Pancreas (tissue), 10 donors: ENCODE measurements at places on chromosomes 2 and 18. TPM values are rescaled to one million over a fixed set of nuclear protein-coding genes. Genes with fewer than 3 reads are reported as not detected.

GRCh38 chr2:218448934-218449333 lies 30.0 kb downstream of the VIL1 start:
- H3K4me3 ChIP-seq, result no peak overlapping the region
- H3K27me3 ChIP-seq, result no peaks in the 10 kb centered on the region
- H3K4me1 ChIP-seq, result no peaks in the 10 kb centered on the region

DNA sequence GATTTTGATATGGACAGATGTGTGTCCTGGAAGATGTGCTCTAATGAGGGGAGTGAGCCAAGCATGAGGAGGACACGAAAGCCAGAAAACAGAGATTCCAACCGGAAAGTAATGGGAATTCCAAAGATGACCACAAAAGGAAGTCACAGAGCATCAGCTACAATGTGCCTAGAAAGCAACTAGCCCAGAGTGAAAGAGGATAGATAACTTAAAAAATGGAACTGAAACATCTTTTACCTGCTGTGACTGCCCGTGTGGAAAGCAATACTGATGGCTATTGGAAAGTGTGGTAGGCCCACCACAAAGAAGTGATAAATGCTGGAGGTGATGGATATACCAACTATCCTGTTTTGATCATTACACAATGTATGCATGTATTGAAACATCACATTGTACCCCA lies 21.6 kb downstream of the DNMT3A start:
- no peak overlapping the region for H3K27ac ChIP-seq
- H3K4me1 ChIP-seq, result no peaks in the 10 kb centered on the region
- H3K27me3 ChIP-seq, result no peaks in the 10 kb centered on the region
- no peak overlapping the region for H3K4me3 ChIP-seq
- H3K36me3 ChIP-seq, result no peaks in the 10 kb centered on the region

GRCh38 chr2:121161272-121161671 lies 123.7 kb downstream of the TFCP2L1 start:
- no peaks in the 10 kb centered on the region for H3K36me3 ChIP-seq
- no peaks in the 10 kb centered on the region for H3K4me1 ChIP-seq
- no peaks in the 10 kb centered on the region for H3K27me3 ChIP-seq
- H3K27ac ChIP-seq, result no peak overlapping the region

DNA sequence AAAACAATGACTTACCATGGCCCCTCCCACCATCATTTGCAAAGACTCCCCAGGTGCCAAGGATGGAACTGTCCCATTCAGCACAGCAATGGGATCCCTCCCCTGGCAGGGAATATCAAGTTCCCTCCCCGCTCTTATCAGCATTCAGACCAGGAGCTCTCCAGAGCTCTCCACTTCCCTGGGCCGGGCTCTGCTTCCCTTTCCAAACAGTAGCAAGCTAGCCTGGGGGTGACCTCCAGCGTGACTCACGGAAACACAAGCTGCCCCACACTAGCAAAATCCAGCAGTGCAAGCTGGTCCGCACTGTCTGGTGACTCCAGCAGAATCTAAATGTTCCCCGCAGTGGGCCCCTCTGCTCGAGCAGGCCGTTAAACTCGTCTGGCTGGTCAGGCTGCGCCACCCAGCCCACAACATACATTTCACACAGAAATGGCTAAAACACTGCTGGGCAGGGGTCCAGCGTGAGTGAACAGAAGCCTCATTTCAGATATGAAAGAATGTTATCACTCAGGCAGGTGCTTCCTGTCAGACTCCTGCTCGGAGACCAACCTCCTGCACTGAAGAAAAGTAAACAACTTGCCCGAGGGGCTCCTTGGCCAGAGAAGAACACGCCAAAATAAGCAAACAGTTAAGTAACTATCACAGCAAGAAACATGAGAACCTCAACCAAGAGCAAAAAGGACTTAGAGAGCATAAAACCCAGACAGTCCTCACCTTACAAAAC lies 33.9 kb downstream of the STAT1 start:
- peak overlapping the region; percentile 0 for H3K27ac ChIP-seq
- no peak for DNase-seq
- H3K4me3 ChIP-seq, result no peak overlapping the region
- H3K27me3 ChIP-seq, result no peaks in the 10 kb centered on the region

DNA sequence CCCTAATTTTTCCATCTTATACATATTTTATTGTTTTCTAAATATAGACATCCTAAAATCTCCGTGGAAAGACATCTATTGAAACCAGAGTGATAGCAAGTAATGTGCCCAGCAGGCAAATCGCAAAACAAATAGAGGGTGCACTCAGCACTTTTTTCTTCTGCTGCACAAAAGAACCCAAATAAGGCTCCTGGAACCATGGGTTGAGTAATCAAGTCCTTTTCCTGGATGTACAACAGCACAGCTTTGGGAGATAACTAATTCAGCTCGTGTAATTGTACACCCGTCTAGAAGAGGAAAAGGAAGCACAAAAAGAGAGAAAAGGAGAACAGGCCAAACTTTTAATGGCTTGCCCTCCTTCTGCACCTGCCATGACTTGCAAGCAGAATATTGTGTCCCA lies 126.9 kb upstream of the TLK1 start:
- no peaks in the 10 kb centered on the region for H3K36me3 ChIP-seq
- H3K4me1 ChIP-seq, result no peaks in the 10 kb centered on the region
- H3K4me3 ChIP-seq, result no peak overlapping the region
- no peak overlapping the region for H3K27ac ChIP-seq
- no peak for DNase-seq

- no peaks in the 10 kb centered on the region for H3K27me3 ChIP-seq
- no peaks in the 10 kb centered on the region for H3K36me3 ChIP-seq
- DNase-seq, result no peak
- H3K4me3 ChIP-seq, result no peak overlapping the region
Measured at GRCh38 chr2:28557389-28558131, 61.7 kb downstream of the PLB1 start.

DNA sequence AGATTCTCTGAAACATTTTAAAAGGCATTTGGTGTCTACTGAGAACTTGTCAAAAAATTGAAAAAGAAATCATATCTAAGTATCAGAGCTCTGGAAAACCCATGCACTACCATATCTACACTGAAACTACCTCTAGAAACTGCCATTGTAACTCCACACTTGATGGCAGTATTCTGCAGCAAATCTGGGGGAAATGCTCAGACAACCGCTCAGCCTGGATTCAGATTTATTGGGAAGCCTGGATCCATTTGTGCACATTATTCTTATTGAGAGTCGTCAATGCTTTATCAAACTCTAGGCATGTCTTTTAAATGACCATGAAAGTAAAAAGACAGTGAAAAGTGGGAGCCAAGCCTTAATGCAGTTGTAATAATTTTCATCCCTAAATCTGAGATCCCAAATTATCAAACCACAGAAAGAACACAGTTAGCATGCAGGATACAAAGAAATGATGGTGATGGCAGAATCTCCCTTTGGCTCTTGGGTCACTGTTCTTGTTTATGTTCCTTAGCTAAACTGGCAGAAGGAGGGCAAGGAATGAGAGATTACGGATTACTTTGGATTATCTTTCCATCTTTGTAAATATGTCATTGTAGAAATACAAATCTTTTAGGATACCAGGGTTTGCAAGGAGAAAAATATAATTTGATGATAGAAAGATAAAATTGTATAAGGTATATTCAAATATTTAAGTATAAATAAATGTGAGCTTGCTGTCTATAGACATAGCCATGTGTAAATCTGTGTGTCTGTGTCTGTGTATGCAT lies 512.1 kb upstream of the SYT4 start:
- H3K27ac ChIP-seq, result no peak overlapping the region
- DNase-seq, result no peak
- no peak overlapping the region for H3K4me3 ChIP-seq
- no peaks in the 10 kb centered on the region for H3K36me3 ChIP-seq
- H3K27me3 ChIP-seq, result no peaks in the 10 kb centered on the region

DNA sequence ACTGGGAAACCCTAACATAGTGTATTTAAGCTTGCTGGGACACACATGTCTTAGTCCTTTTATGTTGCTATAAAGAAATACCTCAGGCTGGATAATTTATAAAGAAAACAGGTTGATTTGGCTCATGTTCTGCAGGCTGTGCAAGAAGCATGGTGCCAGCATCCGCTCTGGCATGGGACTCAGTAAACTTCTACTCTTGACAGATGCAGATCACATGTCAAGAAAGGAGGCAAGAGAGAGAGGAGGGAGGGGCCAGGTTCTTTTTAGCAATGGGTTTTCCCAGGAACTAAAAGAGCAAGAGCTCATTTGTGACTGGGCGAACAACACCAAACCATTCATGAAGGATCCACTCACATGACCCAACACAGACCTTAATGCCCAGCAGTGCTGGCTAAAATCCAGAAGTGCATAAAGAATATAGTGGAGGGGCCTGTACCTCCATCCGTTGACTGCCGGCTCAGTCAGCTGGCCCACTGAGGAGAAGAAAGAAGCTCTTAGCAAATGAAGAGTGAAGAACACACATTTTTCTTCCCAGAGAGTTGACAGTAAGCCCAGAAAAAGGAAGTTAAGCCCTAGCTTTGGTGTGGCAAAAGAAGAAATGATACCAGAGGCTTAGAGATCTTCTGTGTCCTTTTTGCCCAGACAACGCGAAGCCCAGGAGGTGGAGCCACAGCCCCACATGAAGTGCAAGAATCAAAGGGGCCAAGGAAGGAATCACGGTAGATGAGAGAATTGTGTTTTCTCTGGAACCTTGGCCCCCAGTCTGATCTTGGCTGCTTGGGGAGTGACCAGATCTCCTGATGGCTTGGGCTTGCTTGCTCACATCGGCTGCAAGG lies 183.5 kb upstream of the FAM98A start:
- H3K4me1 ChIP-seq, result no peaks in the 10 kb centered on the region
- no peak for DNase-seq
- H3K27me3 ChIP-seq, result no peaks in the 10 kb centered on the region
- H3K27ac ChIP-seq, result no peak overlapping the region
- H3K4me3 ChIP-seq, result no peak overlapping the region
- H3K36me3 ChIP-seq, result no peaks in the 10 kb centered on the region

DNA sequence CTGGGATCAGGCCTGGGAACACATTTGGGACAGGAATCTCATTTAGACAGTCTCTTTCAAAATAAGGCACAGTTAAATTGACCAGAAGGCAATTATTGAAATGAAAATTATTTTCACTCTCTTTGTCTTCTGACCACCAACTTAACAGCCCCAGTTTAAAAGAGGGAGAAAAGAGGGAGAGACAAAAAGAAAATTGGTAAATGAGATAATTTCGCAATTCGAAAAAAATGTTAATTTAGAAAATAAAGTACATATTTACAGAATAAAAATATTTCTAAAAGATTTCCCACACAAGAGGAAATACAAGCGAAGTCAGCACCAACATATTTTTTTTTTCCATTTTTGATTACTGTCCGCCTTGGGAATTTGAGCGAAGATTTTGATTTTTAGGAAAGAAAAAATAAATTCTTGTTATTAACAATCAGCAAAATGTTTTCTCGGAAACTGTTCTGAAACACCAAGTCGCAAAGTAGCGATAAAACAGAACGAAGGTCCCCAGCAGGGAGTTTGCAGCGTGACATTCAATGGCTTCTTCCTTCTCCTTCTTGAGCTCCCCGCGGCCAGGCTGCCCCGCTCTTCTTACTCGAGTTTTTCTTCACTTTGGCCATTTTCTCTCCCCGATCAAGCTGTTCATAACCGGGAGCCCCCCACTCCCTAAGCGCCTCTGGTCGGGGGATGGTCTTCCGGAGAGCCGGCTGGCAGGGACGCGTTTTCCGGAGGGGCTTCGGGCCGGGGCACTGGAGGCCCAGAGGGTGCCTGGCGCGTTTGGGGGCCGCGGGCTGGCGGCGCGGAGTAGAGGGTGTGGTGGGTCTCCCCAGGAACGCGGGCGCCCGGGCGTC lies 5.0 kb downstream of the SP9 start:
- H3K4me1 ChIP-seq, result peaks cover 17% of the 10 kb centered on the region
- peak overlapping the region; percentile 1 for H3K4me3 ChIP-seq
- no peak overlapping the region for H3K27ac ChIP-seq
- H3K27me3 ChIP-seq, result peaks cover 55% of the 10 kb centered on the region

GRCh38 chr18:23538870-23539269 lies 35.6 kb downstream of the RMC1 start:
- DNase-seq, result no peak
- no peak overlapping the region for H3K27ac ChIP-seq
- no peaks in the 10 kb centered on the region for H3K27me3 ChIP-seq
- H3K4me1 ChIP-seq, result no peaks in the 10 kb centered on the region
- peaks cover 95% of the 10 kb centered on the region for H3K36me3 ChIP-seq

- no peaks in the 10 kb centered on the region for H3K27me3 ChIP-seq
- no peak overlapping the region for H3K27ac ChIP-seq
- H3K4me3 ChIP-seq, result no peak overlapping the region
Measured at GRCh38 chr2:173258701-173259100, 96.0 kb upstream of the CDCA7 start.

- no peak overlapping the region for H3K4me3 ChIP-seq
- no peak for DNase-seq
- H3K27ac ChIP-seq, result peak overlapping the region; percentile 52
- no peaks in the 10 kb centered on the region for H3K36me3 ChIP-seq
Measured at GRCh38 chr2:85741211-85741832, 12.5 kb upstream of the ATOH8 start.

DNA sequence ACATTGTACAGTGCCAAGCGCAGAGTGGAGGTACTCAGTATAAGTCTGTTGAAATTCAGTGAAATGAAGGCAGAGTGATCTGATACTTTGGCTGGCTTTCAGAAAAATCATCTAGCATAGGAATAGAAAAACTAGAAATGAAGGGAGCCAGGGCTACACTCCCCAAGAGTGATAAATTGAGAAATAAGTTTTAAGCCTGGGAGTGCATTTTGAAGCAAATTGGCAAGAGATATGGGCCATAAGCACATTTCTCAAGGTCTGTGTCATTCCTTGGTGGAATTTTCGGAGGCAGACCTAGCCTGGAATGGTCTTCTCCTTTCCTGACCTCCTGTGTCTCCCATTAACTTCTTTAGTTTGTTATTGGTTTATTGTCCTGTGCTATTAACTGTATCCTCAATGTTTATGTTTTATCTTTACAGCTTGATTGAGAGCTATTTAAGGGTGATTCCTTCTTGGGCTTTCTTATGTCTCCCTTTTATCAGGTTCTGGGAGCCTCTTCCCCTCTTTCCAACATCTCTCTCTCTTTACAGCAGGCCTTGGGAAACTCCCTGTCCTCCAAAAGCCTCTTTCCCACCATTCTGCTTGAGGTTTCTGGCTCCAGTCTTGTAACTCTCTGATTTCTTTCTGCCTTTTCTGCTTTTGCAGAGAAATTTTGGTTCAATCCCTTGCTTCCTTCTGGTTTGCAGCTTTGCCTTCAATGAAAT lies 649.5 kb downstream of the SLC4A3 start:
- no peak overlapping the region for H3K4me3 ChIP-seq
- no peaks in the 10 kb centered on the region for H3K36me3 ChIP-seq
- H3K27ac ChIP-seq, result peak overlapping the region; percentile 68
- no peaks in the 10 kb centered on the region for H3K27me3 ChIP-seq
- DNase-seq, result no peak

- DNase-seq, result no peak
- H3K4me1 ChIP-seq, result no peaks in the 10 kb centered on the region
- H3K4me3 ChIP-seq, result no peak overlapping the region
- H3K27me3 ChIP-seq, result no peaks in the 10 kb centered on the region
- no peaks in the 10 kb centered on the region for H3K36me3 ChIP-seq
- H3K27ac ChIP-seq, result no peak overlapping the region
Measured at GRCh38 chr18:35117372-35117771, 76.2 kb downstream of the MAPRE2 start.

GRCh38 chr18:44724105-44724778 lies 43.6 kb downstream of the SETBP1 start:
- no peaks in the 10 kb centered on the region for H3K36me3 ChIP-seq
- H3K27me3 ChIP-seq, result no peaks in the 10 kb centered on the region
- no peak overlapping the region for H3K4me3 ChIP-seq
- H3K27ac ChIP-seq, result peak overlapping the region; percentile 84
- H3K4me1 ChIP-seq, result peaks cover 3% of the 10 kb centered on the region

GRCh38 chr18:62784966-62785413 lies 69.6 kb downstream of the PHLPP1 start:
- no peak for DNase-seq
- H3K4me3 ChIP-seq, result no peak overlapping the region
- H3K36me3 ChIP-seq, result no peaks in the 10 kb centered on the region
- H3K27ac ChIP-seq, result no peak overlapping the region

Gene CNTNAP5
- polyA plus RNA-seq, result 0.40 TPM

Gene MC4R
- polyA plus RNA-seq, result 0.05 TPM

Gene SP140
- 0.12 TPM for polyA plus RNA-seq

Gene ANKRD62
- polyA plus RNA-seq, result 1.6 TPM
